ENCODE measurements at places on chromosomes 3 and 15. TPM values are rescaled to one million over a fixed set of nuclear protein-coding genes. Genes with fewer than 3 reads are reported as not detected.
A peak's percentile ranks its signal among the peaks of the same experiment; 100 is the strongest.

Gene SKOR1
- total RNA-seq: 2.1 TPM

- DNase-seq: no peak
Observed at GRCh38 chr3:100098784-100099070, 15.6 kb downstream of the FILIP1L start.

DNA sequence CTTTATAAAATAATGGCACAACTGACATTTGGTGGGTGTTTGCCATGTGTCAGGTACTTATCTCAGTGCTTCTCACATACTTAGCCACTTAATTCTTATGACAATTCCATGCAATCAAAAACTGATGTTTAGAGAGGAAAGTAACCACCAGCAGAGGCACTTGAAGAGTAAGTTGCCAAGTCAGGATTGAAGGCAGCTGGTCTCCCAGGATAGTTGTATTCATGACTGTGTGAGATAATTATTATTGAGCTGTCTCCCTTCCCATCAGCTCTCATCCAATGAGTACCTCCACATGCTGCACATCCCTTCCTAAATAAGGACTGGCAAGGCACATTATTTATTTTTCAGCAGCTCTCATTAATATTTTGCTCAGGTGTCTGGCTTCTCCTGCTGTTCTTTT, 4.8 kb downstream of the VEPH1 start:
- no peak for DNase-seq

DNA sequence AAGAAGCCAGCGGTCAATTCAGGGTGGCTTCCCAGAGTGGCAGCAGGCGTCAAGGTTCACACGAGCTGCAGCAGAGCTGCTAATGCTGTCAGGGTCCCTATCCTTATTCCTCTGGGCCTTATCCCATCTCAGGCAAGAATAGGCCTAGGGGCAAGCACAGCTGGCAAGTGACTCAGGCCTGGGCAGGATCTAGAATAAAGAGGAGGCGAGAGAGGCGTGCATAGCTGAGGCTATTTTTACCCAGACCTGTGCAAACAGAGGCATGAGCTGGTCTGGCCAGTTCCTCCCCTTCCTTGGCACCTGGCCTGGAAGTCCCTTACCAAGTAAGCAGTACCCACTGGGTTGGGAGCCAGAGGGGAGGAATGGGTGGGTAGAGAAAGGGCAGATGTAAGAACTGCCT, 12.2 kb upstream of the VIPR1 start:
- no peak for DNase-seq

Gene KBTBD8
- 11.8 TPM for total RNA-seq

Gene TPRG1
- total RNA-seq: 4.6 TPM

Gene HTR3E
- total RNA-seq: not detected

GRCh38 chr3:107523539-107524325, 970 bp downstream of the BBX start:
- peak; percentile 51 for DNase-seq

DNA sequence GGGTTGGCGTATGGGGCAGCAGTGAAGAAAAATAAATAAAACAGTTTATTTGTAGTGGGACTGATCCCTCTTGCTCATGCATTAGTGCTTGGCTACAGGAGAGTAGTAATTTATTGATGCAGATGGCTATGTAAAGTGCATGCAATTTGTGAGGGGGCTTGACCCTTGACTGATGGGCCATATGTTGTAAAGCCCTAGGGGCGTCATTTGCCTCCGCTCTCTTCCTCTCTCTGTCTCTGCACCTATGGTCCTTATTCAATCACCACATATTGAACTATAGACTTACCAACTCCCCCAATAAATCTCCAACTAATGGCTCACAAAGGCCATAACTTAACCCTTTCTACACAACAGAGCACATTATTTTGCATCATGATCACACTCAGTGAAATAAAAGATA, 227.7 kb downstream of the ROBO2 start:
- no peak for DNase-seq

Measured in natural killer cell (primary cell).